Uterine smooth muscle cell (primary cell): ENCODE measurements at places on chromosomes 2 and 18. TPM values are rescaled to one million over a fixed set of nuclear protein-coding genes. Genes with fewer than 3 reads are reported as not detected.

GPR45 gene
- not detected in 2 replicates for total RNA-seq

DIS3L2 gene
- 21.9 and 25.8 TPM in 2 replicates for total RNA-seq

MYO1B gene
- total RNA-seq = 86.9 and 109 TPM in 2 replicates

HDAC4 gene
- 14.9 and 29.1 TPM in 2 replicates for total RNA-seq

ADD2 gene
- total RNA-seq = 0.37 and 0.55 TPM in 2 replicates

HOXD12 gene
- 0.33 and 0.37 TPM in 2 replicates for total RNA-seq

PTPRN gene
- 9.0 and 58.1 TPM in 2 replicates for total RNA-seq

CDH19 gene
- under 0.01 TPM in 1 of 2 replicates, not detected in the other for total RNA-seq

YES1 gene
- total RNA-seq = 107 and 154 TPM in 2 replicates

TRIM54 gene
- 0.33 and 0.37 TPM in 2 replicates for total RNA-seq

DNAH6 gene
- total RNA-seq = 0.11 and 0.12 TPM in 2 replicates

TNFAIP6 gene
- 67.4 and 190 TPM in 2 replicates for total RNA-seq

RNF181 gene
- 255 and 257 TPM in 2 replicates for total RNA-seq

AFTPH gene
- total RNA-seq = 37.1 and 39.9 TPM in 2 replicates

PLCL1 gene
- 0.77 and 1.9 TPM in 2 replicates for total RNA-seq

GAL3ST2 gene
- total RNA-seq = 0.25 and 0.44 TPM in 2 replicates

RRM2 gene
- 21.0 and 76.0 TPM in 2 replicates for total RNA-seq

CDH2 gene
- total RNA-seq = 46.3 and 107 TPM in 2 replicates

SERPINB3 gene
- not detected in 2 replicates for total RNA-seq

KCNE4 gene
- 12.6 and 13.9 TPM in 2 replicates for total RNA-seq

ANKRD30BL gene
- not detected in 2 replicates for total RNA-seq

GTF3C2 gene
- 19.6 and 24.0 TPM in 2 replicates for total RNA-seq

ASXL3 gene
- 0.87 and 3.3 TPM in 2 replicates for total RNA-seq

NT5C1B gene
- total RNA-seq = 0.33 TPM in 1 of 2 replicates, not detected in the other

RESP18 gene
- not detected in 2 replicates for total RNA-seq

NXPH2 gene
- total RNA-seq = not detected in 2 replicates

POTEJ gene
- total RNA-seq = not detected in 2 replicates
